ENCODE measurements at places on chromosomes 11 and 22.

GRCh38 chr11:110455718-110456117 is 26.0 kb downstream of the FDX1 start:
- DNase-seq, result no peak

GRCh38 chr11:30983776-30984441 is 385.6 kb downstream of the DCDC1 start:
- DNase-seq, result no peak

DNA sequence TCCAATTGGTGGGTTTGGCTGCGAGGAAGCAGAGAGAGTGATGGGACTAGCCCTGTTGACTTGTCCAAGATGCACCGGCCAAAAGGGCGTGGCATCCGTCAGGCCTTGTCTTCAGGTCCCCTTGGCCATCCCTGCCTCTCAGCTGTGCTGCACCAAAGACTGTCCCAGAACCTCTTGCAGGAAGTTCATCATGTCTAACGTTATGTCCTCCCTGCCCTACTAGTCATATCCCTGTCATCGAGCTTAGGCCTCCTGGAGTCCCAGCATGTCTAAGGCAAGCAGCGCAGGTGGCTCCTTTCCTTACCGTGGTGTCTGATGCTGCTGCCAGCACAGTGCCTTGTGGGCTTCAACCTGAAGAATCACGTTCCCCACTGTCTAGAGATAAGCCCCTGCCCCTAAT is 51.2 kb downstream of the NECTIN1 start:
- DNase-seq, result no peak

DNA sequence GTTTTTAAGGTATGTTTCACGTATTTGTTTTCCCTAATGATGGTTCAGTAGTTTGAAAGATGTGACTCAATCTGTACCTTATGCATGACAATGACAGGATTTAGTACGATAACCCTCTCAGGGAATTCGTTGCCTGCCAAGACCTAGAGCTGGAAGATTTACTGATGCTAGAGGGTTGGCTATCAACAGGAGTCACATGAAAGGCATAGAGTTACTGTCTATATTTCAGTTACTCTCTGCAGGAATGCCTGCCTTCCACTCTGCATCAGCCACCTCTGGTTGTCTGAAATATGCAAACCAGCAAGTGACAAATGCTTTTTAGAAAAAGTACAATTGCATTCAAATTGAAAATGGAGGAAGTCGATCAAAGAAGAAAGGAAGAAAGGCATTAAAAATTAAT is 276.3 kb upstream of the RAG2 start:
- no peak for DNase-seq

GRCh38 chr11:44266056-44266780 is 43.7 kb downstream of the ALX4 start:
- DNase-seq, result no peak

GRCh38 chr11:94907226-94907625 is 66.1 kb downstream of the CWC15 start:
- DNase-seq, result no peak

Data from large intestine (tissue), 12 donors.